ENCODE measurements at places on chromosomes 13 and 19.

- no peak for DNase-seq
Measured at GRCh38 chr19:40872209-40872608, 9.8 kb downstream of the CYP2A7 start.

DNA sequence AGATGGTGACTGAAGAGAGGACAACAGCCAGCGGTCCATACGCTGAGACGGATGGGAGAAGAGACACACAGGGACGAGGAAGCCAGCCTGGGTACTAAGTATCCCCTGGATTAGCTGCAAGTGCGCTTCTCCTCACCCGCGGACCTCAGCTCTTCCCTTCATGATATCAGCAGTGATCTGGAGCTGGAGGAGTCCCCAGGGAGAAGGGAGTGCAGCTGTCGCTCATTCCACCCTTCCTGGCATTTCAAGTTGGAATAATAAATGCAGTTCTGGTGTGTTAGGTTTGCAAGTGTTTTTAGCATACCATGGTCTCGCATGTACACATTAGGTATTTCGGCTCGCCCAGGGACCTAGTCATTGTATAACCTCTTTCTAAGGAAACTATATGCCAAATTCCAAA lies 88.5 kb upstream of the C1QTNF9B start:
- no peak for DNase-seq

- DNase-seq: peak; percentile 45
Measured at GRCh38 chr13:110010404-110011138, 224.2 kb upstream of the IRS2 start.

GRCh38 chr13:97976610-97977521 lies 23.4 kb downstream of the IPO5 start:
- peak; percentile 11 for DNase-seq

DNA sequence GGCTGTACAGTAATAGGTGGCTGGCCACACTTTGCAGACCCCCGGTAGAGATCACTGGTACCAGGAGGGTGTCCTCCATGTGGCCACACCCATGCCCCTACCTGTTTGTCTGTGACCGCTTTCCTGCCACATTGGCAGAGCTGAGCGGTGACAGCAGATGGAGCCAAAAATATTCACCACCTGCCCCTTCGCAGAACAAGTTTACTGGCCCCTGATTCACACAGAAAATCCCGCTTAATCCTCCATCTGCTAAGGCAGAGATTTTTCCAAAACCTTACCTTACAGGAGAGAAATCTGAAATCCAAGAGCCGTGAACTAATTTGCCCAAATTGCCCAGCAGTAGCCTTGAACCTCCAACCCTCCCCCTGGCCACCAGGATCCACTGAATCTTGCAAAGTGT lies 52.1 kb downstream of the MYO9B start:
- no peak for DNase-seq

DNA sequence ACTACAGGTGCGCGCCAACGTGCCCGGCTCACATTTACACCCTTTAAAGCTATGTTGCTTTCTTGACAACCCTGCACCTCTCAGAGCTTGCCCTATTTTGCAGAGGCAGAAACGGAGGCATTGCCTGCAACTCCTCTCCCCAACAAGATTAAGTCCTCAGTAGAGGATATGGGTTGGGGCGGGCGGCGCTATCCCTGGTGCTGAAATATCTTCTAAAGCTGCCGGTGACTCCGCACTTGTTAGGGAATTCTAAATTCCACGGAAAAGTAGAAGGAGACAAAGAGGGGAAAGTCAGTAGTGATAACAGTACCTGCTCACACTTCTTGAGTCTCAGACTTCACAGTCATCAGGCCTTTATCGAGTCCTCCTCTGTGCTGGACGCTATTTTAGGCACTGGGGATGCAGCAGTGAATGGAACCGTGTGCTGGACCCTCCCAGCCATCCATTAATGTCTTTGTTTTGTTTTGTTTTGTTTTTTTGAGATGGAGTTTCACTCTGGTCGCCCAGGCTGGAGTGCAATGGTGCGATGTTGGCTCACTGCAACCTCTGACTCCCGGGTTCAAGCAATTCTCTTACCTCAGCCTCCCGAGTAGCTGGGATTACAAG lies 18.0 kb downstream of the SLC5A5 start:
- DNase-seq: peak; percentile 46

DNA sequence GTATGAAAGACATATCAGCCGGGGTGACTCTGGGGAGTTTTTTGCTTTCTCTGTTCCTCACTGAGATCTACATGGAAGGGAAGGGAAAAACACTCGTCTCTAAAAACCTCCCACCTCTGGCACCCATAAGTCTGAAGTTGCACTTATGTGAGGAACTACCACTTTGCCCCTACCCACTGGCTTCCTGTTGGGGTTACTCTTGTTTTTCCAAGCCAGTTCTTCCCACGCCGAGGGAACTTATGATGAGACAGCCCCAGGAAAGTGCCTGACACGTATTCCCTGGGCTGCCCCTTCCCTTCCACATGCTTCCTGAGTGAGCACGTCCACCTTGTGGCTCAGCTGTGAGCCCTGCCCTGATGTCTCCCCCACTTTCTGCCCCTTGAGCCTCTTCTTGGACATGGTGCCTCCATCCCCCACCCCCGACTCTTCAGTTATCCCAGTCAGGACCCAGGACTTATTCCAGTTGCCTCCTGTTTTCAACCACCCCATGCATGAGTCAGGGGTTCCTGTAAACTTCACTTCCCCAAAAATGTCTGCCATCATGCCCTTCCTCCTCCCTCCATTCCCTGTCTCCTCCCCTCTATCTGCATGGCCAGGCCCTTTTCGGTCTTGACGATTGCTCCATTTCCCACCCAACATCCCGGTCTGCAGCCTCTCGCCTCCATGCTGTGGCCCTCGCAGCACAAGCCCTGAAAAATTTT lies 5.1 kb upstream of the SIGLEC7 start:
- no peak for DNase-seq

DNA sequence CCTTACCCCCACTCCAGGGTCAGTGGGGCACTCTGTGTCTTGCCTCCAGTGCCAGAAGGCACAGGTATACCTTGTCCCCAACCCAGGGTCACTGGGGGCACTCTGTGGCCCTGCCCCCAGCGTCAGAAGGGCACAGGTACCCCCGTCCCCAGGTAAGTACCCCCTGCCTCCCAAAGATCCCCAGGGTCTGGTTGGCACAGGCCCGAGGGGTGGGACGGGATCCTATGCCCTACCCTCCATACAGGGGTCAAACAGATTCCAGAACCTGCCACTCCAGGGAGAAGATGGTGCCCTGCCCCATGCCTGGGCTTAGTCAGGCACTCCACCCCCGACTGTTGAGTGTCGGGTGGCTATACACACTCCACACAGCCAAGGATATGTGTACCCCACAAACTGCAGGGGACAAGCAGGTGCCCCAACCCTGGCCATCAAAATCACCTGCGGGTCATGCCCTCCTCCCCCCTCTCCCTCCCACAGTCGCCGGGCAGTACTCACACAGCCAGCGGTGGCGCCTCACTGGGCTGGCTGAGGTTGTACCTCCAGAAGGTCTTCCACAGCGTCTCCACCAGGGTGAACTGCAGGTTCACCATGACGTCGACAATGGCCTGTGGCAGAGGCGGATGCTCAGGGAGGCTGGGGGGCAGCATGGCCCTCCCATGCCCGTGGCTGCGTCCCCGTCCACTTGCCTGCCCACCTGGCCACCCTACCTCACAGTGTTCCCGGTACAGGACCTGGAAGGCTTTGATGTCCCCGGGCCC lies 13.8 kb downstream of the DCAF15 start:
- no peak for DNase-seq

DNA sequence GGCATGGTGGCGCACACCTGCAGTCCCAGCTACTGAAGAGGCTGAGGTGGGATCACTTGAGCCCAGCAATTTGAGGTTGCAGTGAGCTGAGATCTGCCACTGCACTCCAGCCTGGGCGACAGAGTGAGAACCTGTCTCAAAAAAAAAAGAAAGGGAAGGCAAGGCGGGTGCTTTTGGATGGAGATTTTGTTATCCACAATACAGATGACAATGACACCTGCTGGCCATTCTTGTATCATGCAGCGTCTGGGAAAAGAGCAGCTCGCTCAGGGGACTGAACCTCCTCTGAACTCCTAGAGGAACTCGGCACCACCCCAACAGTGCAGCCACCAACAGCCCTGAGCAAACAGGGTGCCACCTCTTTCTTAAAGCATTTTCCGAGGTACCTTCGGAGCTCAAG lies 22.8 kb downstream of the HAUS8 start:
- DNase-seq: peak; percentile 44

- peak; percentile 54 for DNase-seq
Measured at GRCh38 chr13:25468325-25469168, 96.8 kb downstream of the ATP8A2 start.

DNA sequence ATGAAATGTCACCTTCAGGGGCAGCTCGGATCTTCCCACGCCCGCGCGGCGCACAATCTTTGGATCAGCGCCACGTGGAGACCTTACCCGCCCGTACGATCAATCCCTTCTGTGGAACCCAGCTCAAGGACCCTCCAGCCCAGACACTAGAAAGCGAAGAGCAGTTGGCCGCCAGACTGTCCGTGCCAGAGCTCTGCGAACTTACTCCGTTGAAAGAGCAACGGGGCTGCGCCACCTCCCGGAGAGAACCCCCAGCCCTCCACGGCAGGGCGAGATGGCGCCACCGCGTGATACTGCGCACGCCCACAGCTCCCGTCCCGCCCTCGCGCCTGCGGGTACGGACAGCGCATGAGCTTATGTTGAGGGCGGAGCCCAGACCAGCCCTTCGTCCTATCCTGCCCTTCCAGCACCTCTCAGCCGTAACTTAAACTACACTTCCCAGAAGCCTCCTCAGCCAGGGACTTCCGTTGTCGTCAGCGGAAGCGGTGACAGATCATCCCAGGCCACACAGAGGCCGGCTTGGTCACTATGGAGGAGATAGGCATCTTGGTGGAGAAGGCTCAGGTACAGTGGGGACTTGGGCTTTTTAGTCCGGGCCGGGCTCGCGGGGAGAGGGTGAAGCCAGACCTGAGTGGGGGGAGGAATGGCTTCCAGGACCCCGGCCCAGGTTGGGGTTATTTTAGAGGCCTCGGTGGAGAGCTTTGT lies at the start of gene PSMC4:
Gene PSMC4, plus strand, starts transcription at position 491 of the 705 bp plus-strand sequence. Its CDS starts 38 bp downstream, at position 529.
- peak; percentile 99 for DNase-seq

GRCh38 chr13:39034085-39034484 lies 3.8 kb downstream of the PROSER1 start:
- no peak for DNase-seq

GRCh38 chr19:6204866-6205723 lies 69.6 kb downstream of the ACSBG2 start:
- no peak for DNase-seq

DNA sequence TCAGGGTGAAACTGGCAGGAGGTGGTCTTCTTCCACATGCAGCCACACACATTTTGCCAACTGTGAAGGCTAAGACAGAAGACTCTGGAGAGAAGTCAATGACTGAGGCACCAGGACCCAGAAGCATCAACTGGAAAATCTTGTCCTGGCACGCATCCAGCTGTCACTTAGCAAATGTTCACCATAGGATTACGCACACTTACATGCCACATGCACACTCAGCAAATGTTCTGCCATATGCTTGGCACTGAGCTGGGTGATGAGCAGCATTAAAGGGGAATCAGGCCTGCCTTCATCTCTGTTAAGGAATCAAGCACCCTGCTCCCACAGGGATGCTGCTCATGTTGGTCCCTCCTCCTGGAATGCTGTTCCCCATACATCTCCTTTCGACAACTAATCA lies 5.1 kb downstream of the ZNF599 start:
- DNase-seq: no peak

- DNase-seq: no peak
Measured at GRCh38 chr13:27370305-27370872, 54.0 kb upstream of the GTF3A start.

GRCh38 chr19:18234194-18234593 lies 8.0 kb upstream of the PDE4C start:
- DNase-seq: no peak

GRCh38 chr13:101157261-101157660 lies 259.0 kb downstream of the NALCN start:
- no peak for DNase-seq

DNA sequence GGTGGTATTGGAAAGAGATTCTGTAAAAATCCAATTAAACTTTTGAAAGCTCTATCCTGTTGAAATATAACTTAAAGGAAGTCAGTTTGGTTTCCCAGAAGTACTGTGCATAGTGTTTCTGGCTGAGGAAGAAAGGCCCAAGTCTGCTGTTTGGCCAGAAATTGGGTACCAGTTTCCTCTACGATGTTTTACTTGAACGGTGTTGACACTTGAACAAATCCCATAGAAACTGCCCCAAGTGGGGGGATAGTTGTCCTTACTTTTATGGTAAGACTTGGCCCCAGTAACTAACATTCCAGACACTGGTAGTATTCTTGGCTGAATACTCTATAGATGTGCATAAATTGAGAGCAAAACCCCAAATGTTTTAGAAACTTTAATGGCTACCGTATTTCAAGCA lies 14.2 kb downstream of the KLF5 start:
- DNase-seq: no peak

DNA sequence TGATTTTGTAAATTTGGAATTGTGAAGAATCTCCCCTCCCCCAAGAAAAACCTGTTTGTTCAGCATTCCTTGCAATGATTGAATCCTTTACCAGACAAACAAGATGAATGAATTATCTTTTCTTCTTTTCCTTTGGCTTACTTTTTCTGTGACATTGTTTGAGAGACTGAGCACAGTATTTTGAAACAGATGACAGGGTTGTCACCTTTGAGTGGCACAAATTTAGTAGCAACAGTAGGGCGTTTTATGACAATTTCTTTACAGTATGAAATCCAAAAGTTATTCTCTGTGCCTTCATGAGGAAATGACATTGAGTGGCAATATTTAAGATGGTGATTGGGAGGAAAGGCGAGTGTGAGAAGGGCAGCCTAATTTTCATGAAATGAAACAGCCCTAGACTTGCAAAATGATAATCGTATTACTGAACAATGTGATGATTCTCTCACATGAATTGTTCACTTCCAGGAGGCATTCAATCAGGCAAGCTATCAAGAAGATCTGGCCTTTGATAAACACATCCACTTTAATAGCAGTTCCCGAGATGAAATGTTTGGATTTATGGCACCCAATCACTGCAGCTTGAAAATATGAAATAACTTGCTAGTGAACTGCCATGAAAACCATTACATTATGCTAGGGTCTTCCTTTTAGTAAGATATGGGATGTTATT lies 68.6 kb upstream of the SCEL start:
- no peak for DNase-seq

GRCh38 chr13:39269411-39269810 lies 231.2 kb downstream of the NHLRC3 start:
- peak; percentile 21 for DNase-seq

- peak; percentile 60 for DNase-seq
Measured at GRCh38 chr19:32012886-32013631, 332.4 kb upstream of the ZNF507 start.

- no peak for DNase-seq
Measured at GRCh38 chr13:81987159-81987558, 1646.2 kb upstream of the SPRY2 start.

GRCh38 chr13:49346460-49346859 lies 97.4 kb downstream of the CAB39L start:
- no peak for DNase-seq

- DNase-seq: peak; percentile 96
Measured at GRCh38 chr19:21835810-21836444, at the start of gene ZNF43. TSS of gene ZNF43 (minus strand) at chr19:21836182. CDS start at chr19:21836038, 144 bp downstream.
